Tibial nerve (tissue), 4 donors: ENCODE measurements at places on chromosomes 11 and 22.
A peak's percentile ranks its signal among the peaks of the same experiment; 100 is the strongest.

DNA sequence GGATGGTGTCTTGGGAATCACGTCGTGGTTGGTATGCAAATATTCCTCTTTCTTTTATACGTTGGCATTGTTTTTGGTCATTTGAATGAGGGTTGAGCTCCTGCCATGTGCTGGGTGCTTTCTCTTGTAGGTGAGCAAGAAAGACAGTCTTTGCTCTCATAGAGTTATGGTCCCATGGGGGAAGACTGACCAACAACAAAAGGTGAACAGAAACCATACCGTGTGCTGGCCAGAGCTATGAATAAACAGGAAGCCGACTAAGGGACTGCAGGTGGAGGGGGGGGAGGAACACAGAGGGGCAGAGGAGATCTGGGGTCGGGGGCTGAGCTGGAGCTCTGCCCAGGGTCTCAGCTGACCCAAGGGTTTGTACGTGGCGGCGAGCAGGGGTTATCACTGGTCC is 245.3 kb downstream of the CTTN start:
- DNase-seq, result no peak

GRCh38 chr11:95372097-95372656 is 141.2 kb upstream of the SESN3 start:
- no peak for DNase-seq

DNA sequence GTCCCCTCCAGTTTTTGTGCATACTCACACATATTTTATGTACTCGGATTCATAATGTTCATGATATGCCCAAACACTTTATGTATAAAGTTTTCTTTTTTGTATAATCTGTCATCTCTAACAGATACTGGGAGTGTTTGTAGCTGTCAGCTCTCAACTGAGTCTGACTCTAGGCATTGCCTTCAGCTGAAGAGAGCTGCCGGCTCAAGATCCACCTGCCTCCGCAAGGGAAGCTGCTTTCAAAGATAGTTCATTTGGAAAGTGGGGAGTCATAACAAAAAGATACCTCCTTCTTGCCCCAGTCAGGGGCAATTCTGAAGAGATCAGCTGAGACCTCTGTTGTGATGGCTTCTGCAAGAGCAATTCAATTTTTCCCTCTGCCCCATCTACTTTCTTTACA is 58.9 kb downstream of the GUCY1A2 start:
- DNase-seq, result no peak

- DNase-seq, result no peak
These were observed 137.1 kb downstream of the TMEM135 start for GRCh38 chr11:87174870-87175269.

DNA sequence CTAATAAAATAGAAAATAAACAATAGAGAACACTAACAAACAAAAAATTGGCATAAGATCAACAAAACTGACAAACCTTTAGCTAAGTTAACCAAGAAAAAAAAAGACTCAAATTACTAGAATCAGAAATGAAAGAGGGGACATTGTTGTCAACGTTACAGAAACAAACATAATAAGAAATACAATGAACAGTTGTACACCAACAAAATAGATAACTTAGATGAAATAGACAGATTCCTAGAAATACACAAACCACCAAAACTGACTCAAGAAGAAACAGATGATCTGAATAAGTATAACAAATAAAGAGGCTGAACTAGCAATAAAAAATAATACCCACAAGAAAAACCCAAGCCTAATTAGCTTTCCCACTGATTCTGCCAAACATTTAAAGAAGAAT is 34.7 kb upstream of the TMPRSS4 start:
- no peak for DNase-seq

- peak; percentile 68 for DNase-seq
These were observed 90.3 kb upstream of the PITPNB start for GRCh38 chr22:28009272-28009827.

DNA sequence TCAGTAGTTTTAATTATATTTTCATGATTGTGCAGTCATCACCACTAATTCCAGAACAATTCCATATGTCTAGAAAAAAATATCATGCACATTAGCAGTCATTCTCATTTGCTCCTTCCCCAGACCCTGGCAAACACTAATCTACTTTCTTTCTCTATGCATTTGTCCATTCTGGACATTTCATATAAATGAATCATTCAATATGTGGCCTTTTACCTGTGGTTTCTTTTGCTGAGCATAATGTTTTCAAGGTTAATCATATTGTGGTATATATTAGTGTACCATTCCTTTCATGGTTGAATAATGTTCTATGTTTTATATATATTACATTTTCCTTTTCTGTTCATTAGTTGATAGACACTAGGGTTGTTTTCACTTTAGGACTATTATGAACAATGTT is 811.1 kb upstream of the RAG2 start:
- no peak for DNase-seq

GRCh38 chr22:38753948-38754750 is 1.6 kb downstream of the SUN2 start:
- peak; percentile 74 for DNase-seq

DNA sequence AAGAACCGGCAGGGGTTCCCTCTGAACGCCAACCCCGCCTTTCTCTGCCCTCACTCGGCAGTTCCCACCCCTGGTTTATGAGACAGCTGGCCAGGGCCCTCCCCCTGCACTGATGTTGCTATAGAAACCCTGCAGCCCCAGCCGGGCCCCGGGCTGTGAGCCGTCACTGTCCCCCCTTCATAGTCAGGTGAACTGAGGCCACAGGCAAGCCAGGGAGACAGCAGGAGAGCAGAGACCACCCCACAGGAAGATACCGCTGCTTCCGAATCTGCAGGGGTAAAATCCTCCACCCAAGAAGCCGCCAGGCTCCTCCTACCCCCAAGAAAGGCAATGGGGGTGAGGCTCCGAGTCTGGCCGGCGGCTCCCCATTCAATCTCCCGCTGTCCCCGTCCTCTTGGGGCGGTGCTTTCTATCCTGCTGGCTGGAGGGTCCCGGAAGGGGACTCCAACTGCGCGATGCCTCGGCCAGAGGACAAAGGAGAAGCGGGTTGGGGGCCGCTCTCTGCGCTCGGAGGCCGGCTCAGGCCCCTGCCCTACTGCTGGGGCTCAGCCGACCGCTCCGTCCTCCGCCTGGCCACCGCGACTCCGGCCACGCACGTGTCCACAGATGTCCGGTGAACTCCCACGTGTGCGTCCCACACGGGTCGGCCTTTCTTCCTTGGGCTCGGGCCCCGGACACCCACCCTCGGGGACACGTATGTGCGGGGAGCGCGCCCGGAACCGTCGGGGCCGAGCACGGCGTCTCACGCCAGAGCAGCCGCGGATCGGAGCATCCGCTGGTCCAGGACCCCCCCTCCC is 587 bp downstream of the SLC25A22 start:
- DNase-seq, result peak; percentile 66

DNA sequence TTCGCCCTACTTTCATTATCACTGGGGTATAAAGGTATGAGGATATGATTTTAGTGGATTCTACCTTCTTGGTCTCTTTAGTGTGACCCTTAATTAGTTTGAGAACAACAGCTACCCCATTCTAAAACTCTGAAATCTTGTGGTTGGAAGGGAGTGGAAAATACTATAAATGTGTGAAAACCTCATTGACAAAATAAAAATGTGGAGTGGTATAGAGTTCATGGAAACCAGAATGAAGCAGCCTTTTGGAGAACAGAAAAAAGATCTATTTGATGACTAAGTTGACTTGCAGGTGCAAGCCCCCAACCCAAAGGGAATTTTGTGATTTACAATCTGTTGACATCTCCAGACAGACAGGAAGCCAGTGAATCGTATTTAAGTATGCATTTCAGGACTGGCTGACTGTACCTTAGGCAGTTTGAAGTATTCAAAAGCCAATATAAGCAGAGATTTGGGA is 75.8 kb downstream of the GAS2 start:
- DNase-seq, result no peak

DNA sequence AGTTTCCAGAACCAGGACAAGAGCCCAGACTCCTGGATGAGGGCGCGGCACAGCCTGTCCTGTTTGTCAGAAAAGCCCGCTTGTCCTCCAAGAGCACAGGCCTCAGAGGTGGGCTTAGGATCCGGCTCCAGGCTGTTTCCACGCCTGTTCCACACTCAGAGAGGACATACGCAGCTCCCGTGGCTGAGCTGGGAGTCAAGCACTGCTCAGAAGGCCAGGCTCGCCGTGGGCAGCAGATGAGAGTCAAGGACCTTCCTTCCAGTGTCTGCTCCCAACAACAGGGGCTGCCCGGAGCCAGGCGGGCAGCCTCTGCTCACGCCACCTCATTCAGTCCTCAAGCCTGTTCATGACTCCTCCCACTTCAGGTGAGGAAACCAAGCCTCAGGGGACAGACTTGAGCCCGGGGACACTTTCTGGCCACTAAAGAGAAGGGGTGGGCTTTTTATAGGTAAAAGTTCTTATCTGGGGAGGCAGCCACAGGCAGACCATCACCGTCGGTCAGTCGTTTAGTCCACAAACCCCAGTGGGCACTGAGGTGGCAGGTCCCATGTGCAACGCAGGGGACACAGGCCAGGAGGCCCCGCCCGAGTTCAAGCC is 3.8 kb downstream of the CYB5R3 start:
- no peak for DNase-seq

- DNase-seq, result no peak
These were observed 118.7 kb upstream of the SORL1-AS1 start for GRCh38 chr11:121571506-121571905.

GRCh38 chr22:40118979-40119378 is 58.7 kb upstream of the TNRC6B start:
- DNase-seq, result no peak

GRCh38 chr11:88337987-88338668 is 592 bp upstream of the CTSC start:
- peak; percentile 31 for DNase-seq

- no peak for DNase-seq
These were observed 71.9 kb downstream of the NFAM1 start for GRCh38 chr22:42360348-42360747.

DNA sequence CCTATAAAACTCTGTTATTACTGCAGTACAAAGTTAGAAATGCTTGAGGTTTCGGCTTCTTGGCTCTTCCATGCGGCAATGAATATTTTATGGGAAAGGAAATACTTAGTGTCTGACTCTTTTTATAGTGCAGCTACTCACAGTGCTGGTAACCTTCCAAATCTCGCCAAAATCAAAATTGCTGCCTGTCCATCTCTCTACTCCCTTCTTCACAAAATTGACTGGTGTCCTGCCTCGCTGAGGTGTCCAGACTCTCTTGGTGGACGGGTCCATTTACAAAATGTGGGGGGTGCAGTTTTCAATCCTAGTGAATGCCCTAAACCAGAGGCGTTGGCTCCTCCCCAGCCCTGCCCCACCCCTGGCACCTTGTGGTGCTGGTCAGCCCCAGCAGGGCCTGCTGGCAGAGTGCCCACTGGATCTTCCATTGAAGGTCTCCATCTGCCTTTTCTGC is 73.5 kb downstream of the ZBTB16 start:
- no peak for DNase-seq

DNA sequence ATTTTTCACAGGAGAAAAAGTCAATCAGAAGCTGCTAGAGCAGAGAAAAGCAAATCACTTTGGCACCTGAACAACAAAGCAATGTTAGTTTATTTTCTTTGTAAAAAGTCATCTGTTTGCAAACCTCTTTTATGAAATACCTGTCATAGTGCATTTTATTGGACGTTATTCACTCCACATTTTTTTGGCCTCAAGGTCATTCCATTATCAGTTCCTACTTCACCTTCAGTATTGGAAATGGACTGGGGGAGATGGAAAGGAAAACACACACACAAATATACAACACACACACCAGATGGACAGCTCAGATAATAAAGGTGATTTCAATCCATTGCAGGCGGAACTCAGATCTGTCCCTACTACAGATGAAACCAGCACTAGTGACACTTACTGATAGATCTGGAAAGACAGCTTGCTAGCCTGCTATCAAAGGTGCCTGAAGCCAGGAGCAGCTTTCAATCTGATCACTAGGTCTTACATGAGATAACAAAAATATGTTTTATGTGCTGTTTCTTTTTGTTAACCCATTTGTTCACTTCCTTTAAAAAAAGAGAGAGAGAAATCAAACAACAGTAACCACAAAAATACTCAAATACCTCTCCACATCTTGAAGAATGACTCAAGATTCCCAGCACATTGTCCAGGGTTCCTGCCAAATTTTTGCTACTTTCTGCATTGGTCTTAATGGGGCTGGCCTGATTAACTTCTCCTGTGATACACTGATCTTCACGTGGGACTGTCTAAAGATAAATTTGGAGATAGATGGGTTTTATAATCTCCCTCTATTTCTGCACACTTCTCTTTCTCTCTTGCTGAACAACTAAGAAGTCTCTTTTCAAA is 844.3 kb upstream of the TENM4 start:
- no peak for DNase-seq

GRCh38 chr11:104529213-104529612 is 365.3 kb upstream of the PDGFD start:
- DNase-seq, result no peak

GRCh38 chr11:74937696-74938475 is 11.0 kb downstream of the XRRA1 start:
- DNase-seq, result no peak

DNA sequence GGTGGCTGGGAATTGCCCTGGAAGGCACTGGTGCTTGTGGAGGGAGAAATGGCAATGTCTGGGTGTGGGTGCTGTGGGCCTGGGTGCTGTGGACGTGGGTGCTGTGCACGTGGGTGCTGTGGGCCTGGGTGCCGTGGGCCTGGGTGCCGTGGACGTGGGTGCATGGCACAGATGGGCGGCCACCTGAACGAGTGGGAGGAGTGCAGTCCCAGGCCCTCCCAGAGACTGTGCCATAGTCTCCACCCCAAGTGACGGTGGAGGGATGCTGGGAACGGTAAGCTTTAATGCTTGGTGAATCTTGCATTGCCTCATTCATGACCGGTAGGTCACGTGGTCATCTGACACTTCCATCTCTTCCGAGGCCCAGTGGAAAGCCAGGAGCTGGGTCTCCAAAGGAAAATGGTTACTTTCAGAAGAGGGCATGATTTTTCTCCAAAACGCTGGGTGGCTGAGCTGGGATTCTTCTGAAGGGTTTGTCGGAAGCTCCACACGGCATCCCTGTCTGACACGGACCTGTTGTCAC is 28.8 kb upstream of the BRSK2 start:
- no peak for DNase-seq

- no peak for DNase-seq
These were observed 10.2 kb downstream of the KCNJ4 start for GRCh38 chr22:38444783-38445182.

GRCh38 chr22:43946384-43946667 is 8.9 kb upstream of the SAMM50 start:
- no peak for DNase-seq

- DNase-seq, result no peak
These were observed 3.1 kb downstream of the KCNJ4 start for GRCh38 chr22:38451864-38452263.

DNA sequence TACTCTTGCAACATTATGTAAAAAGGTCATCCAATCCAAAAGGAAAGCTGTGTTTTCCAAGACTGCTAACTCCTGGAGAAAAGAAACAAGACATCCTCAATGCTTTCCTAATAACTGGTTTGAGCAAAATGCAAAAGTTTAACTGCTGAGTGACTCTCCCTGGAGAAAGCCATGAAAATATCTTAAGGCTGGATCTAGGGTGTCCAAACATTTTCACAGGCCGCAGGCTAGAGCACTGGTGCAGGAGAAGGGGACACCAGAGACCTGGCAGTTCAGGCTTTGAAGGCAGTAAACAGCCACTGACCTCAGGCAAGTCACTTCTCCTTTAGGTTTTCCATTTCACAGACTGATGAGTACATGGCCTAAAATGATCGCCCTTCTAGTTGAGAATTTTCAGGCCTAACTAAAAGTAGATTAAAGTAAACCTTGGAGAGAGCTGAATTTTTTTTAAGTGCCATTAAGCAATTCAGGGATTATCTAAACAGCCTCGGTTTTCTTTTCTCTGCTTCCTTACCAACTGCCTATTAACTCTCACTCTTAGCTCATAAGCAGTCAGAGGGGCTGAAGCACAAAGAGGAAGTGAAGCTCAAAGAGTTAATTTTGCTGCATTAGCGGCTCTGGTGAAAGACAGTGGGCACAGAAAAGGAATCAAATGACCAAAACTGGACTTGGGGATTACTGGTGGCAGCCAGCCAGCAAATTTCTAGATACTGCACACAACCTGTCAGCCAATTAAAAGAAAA is 2.3 kb downstream of the CHKA start:
- no peak for DNase-seq
